Bronchus fibroblast of lung (primary cell): ENCODE measurements at places on chromosomes 12 and 14. TPM values are rescaled to one million over a fixed set of nuclear protein-coding genes. Genes with fewer than 3 reads are reported as not detected.

The SLC16A7 gene
- 15.9 and 22.5 TPM in 2 replicates for total RNA-seq

The IL26 gene
- total RNA-seq: not detected in 2 replicates

The FZD10 gene
- not detected in 2 replicates for total RNA-seq

The TTC9 gene
- total RNA-seq: under 0.01 TPM in 1 of 2 replicates, not detected in the other

The CLEC1A gene
- not detected in 2 replicates for total RNA-seq

The SDR9C7 gene
- not detected in 2 replicates for total RNA-seq

The DLK1 gene
- 0.15 and 0.34 TPM in 2 replicates for total RNA-seq

The DUSP16 gene
- total RNA-seq: 7.1 and 11.8 TPM in 2 replicates

The GARIN6 gene
- not detected in 2 replicates for total RNA-seq
